ENCODE measurements at places on chromosomes 5 and 9.

GRCh38 chr5:54772684-54773083, 212.7 kb downstream of the ESM1 start:
- no peak for DNase-seq

DNA sequence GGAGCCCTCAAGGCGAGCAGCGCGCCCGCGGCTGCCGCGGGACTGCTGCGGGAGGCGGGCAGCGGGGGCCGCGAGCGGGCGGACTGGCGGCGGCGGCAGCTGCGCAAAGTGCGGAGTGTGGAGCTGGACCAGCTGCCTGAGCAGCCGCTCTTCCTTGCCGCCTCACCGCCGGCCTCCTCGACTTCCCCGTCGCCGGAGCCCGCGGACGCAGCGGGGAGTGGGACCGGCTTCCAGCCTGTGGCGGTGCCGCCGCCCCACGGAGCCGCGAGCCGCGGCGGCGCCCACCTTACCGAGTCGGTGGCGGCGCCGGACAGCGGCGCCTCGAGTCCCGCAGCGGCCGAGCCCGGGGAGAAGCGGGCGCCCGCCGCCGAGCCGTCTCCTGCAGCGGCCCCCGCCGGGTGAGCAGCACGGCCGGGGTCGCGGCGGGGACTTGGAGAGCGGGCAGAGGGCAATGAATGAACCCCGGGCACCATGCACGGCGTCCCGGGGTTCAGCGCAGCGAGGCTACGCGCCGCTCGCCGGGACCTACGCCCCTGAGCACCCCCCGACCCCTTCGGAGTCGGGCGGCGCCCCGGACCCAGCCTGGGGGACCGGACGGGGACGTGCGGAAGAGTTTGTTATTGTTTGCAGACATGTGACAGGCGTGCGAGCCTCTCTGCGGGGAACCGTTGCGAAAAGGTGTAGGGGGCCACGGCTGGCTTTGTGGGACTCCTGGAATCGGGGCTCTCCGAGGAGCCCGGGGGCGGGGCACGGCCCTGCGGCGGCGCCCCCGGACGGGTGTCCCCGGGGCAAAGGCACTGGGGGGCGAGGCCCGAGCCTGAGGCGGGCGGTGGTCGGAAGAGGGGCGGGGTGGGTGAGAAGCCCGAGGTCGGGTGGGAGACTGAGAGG, 553 bp downstream of the MAP3K1 start:
- no peak for DNase-seq

DNA sequence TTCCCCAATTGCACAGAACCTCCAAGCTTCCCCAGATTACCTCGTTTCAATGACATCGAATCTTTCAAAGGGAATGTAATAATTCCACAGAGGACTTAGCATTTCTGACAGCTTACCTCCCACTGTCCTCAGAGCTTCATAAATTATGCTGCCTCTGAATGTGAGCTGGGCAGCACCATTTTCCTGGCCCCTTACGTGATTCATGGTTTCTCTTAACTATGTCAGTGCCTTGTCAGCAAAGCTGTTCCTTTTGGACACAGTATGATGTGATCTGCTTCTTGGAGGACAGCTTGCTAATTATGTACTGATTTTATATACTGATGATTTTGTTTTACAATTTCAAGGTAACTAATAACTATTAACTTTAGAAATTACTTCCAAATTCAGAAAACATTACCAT, 27.7 kb upstream of the SSBP2 start:
- DNase-seq = no peak

GRCh38 chr5:172758077-172758833, 12.7 kb downstream of the DUSP1 start:
- no peak for DNase-seq

GRCh38 chr9:136694872-136695247, 7.6 kb upstream of the AGPAT2 start:
- no peak for DNase-seq

DNA sequence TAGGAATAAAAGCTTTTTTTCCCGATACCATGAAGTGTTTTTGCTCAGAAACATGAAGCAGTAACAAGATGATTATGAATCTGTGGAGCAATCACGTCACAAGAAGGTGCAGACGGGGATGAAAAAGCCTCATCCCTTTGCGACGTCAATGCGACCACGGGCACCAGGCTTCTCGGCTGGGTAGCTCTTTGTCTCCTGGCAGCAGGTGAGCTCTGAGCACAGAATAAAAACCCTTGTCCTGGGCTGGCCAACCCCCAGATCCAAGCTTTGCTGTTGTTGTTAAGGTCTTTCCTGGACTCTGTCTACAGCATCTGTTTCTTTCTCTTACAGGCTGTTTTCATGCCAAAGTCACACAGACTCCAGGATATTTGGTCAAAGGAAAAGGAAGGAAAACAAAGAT, 113.8 kb downstream of the ANKRD18B start:
- DNase-seq = no peak

GRCh38 chr5:148974642-148975327, 88.1 kb downstream of the SH3TC2 start:
- no peak for DNase-seq

DNA sequence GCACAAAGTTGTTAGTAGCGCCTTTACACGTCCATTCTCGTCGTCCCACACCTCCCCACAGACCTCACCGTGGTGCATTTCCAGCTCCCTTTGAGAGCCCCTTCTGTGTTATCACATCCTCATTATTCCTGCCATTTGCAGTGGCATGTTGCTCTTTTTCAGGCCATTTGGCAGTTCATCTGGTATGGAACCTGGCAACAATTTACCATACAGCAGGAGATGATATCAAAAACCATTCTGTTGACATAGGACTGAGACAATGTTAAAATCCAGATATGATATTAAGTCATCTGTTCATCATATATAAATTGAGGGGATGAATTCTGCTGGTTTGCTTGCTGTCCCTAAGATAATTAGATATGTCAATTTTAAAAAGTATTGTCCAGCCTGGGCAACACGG, 83.0 kb downstream of the TMEM174 start:
- DNase-seq = no peak

- no peak for DNase-seq
Measured at GRCh38 chr9:106307670-106308069, 555.3 kb upstream of the ZNF462 start.

DNA sequence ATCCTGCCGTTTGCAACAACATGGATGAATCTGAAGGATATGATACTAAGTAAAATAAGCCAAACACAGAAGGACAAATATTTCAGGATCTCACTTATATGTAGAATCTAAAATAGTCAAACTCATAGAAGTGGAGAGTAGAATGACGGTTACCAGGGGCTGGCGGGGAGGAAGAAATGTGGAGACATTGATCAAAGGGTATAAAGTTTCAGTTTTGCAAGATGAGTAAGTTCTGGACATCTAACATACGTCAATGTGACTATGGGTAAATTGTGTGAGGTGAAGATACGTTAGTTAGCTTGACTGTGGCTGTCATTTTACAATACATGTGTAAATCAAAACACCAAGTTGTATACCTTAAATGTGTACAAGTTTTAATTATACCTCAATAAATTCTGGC, 200.3 kb downstream of the SNX18 start:
- no peak for DNase-seq

DNA sequence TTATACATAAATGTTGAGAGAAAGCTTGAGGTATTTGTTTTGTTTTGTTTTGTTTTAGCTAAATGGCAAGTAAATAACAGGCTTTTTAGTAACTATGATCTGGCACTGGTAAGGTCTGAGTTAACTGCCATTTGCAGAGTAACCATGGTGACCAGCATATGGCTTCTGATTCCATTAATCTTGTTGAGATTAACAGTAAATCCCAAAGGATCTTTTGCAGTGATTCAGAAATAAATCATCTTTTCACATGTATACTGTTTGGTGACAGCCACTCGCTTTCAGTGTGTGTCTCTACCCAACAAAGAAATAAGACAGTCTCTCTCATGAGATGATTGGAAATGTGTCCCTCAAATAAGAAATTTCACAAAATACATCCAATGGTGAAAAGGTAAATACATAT, 235.6 kb downstream of the RAB3C start:
- DNase-seq = no peak

- no peak for DNase-seq
Measured at GRCh38 chr5:114500756-114501155, 138.9 kb downstream of the KCNN2 start.

DNA sequence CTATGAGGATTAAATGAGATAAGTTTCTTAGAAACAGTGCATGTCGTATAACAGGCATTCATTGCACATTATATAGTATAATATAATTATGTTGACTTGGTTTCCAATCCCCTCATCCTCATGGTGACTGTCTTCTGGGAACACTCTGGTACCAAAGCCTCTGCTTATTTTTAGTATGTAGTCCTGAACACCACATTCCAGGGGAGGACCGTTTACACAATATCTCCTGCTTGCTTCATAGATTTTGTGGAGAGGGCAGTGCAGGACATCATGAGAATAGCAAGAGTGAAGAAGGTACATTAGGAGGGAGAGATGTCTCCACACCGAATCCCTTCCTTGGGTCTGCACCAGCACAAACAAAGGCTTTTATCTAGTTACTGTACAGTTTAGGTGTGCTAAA, 20.5 kb upstream of the BHMT start:
- DNase-seq = no peak

- no peak for DNase-seq
Measured at GRCh38 chr9:121889990-121890563, 203.0 kb downstream of the TTLL11 start.

- no peak for DNase-seq
Measured at GRCh38 chr9:20137425-20137824, 348.6 kb upstream of the SLC24A2 start.

GRCh38 chr5:143887903-143888665, 76.1 kb downstream of the HMHB1 start:
- no peak for DNase-seq

DNA sequence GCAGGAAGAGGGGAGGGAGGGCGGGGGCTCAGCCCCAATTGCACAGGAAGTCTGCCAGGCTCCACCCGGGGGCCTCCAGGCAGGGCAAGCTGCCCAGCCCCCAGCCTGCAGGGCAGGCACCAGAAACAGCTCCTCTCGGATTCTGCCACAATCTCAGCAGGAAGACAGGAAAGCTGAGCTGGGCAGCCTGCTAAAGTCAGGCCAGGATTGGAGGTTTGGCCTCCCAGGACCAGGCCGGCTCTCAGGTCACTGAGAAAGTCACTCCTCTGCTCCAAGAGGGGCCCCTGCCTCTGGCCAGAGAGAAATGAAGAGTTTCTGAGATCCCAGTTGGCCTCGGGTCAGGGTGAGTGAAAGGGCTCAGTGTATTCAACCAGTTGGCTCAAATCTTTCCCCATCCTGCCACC, 54.6 kb upstream of the STXBP1 start:
- no peak for DNase-seq

- no peak for DNase-seq
Measured at GRCh38 chr9:117687532-117687931, 16.7 kb upstream of the TLR4 start.

- no peak for DNase-seq
Measured at GRCh38 chr5:37323607-37324006, 47.3 kb downstream of the NUP155 start.

DNA sequence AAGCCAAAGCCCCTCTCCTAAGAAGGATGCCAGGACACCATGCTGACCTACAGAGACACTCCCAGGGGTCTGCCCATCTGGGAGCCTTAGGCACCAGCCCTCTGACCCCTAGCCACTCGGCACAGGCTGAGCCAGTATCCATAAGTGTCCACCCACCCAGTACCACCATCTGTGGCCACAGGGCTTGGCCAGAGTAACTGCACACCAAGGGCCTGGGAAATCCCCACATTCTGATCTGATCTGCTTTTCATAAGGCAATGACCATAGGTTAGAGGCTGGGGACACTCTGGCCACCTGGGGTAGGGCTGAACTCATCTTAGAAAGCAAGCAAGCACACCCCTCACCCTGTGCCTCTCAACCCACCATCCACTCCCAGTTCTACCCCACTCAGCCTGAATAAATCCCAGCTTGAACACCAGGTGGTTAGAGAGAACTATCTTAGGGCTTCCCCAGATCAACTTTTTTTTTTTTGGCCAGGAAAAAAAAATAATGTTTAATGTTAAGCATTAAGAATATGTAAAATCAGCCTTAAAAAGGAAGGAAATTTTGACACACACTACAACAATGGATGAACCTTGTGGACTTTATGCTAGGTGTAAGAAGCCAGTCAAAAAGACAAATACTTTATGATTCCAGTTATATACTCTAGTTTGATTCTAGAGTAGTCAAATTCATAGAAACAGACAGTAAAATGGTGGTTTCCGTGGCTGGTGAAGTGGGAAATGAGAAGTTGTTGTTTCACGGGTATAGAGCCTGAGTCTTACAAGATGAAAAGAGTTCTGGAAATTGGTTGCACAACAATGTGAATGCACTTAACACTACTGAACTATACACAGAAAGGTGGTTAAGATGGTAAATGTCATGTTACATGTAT, 6.2 kb downstream of the GNPDA1 start:
- no peak for DNase-seq

DNA sequence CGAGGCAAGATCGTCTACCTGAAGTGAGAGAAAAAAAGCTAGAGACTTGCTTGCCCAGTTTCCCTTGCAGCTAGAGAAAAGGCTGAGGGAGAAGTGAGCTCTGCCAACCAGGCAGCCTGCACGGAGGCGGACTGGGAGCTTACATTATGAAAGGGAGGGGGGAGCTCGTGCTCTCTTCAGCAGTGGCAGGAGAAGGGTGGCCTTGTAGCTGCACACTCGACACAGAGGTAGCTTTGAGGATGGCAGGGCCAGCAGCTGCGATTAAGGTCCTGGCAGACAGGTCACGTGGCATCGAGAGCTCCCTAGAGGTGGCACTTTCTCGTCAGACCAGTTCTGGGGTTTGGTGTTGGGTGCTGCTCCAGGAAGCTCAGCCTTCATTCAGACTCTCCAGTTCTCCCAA, 26.7 kb downstream of the APBA1 start:
- no peak for DNase-seq

- DNase-seq = no peak
Measured at GRCh38 chr5:170110403-170111087, 4.8 kb downstream of the FOXI1 start.

GRCh38 chr9:130158001-130158400, 14.2 kb upstream of the NCS1 start:
- no peak for DNase-seq

GRCh38 chr5:55469839-55470238, 64.9 kb downstream of the PLPP1 start:
- DNase-seq = no peak

GRCh38 chr5:51156838-51157237, 226.4 kb upstream of the ISL1 start:
- no peak for DNase-seq

DNA sequence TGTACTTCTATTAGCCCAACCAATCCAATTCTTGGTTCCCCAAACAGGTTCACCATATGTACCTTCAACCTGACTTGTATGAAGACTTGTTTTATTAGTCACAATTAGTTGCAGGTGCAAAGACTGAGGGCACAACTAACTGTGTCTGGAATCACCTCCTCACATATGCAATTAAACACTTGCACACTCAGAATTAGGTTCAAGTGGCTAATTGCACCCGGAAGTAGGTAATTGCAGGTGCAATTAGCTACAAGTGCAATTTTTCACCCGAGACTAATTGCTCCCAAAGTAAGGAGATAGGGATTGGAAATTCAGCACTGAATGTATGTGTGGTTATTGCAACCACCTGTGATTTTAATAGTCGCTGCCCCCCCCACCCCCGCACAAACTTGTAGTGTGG, 338.9 kb downstream of the ZSWIM6 start:
- DNase-seq = no peak

Data from stimulated activated CD4-positive, alpha-beta T cell treated with anti-CD3 and anti-CD28 coated beads, Interleukin-1b, Interleukin-23, amount 100 ng/mL, for 1 hour (primary cell).